ENCODE measurements at places on chromosomes 3 and 15.

- no peak for DNase-seq
These were observed 244.8 kb downstream of the LRRN1 start for GRCh38 chr3:4043867-4044575.

GRCh38 chr3:118435851-118436350, 598.7 kb downstream of the IGSF11 start:
- no peak for DNase-seq

DNA sequence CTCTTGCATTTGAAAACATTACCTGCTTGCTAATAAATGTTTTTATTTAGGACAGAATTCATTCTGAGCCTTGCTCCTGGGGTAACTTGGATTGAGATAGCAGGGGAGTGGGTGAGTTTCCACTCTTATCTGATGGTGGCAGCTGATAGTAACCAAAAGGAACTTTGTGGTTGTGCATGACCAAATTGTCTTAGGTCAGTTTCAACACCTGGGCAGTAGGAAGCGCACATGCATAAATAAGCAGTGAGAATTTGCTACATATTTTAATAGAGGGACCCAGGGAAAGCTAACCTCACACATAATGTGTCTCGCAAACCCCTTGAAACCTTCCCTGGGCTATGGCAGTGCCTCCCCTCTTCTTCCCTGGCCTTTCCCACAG, 65.4 kb upstream of the XCR1 start:
- DNase-seq = no peak

DNA sequence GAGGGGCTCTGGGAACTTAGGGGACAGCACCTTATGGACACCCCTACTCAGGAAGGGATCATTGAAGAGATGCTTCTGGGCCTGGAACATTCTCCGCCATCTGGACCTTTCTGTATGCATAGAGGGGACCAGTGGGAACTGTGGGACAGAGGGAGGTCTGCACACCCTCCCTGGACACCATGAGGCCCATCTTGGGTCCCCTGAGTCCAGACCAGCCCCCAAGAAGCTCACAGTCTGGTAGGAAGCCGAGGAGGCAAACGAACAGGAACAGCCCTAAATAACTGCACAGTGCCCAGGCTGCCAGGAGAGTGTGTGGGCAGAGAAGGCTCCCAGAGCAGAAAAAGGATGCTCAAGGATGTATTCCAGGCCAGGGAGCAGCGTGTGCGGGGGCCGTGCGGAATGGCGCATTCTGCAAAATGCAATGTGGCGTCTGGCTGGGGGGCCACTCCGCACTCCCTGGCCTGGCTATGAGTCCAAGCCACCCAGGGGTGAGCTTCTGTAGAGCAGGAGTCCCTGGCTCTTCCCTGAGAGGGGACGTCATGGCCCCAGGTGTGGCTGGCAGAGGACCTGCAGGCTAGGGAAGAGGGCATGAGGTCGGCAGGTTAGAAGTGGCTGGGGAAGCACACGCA, 24.5 kb upstream of the KLF13 start:
- no peak for DNase-seq

- no peak for DNase-seq
These were observed 612.2 kb upstream of the GOLIM4 start for GRCh38 chr3:168707900-168708299.

Measured in AG04449 (cell line).